ENCODE measurements at places on chromosomes 6 and 20.
A peak's percentile ranks its signal among the peaks of the same experiment; 100 is the strongest.

DNA sequence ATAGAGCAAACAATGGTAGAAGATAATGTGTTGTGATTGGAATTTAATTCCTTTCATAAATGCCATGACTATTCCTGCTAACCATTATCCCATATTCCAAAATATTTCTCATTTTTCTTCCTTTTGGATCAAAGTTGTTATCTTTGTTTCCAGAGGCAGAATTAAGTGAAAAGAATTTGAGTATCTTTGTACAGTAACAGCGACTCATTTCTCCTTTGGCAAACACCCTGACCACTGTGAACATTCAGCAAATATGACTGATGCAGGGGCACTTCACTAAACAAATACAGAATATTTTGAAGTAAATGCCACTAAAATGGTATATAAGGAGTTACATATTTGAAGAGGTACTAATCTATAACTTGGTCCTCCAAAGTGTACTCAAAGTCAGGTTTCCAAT, 105.0 kb upstream of the LAMP5 start:
- DNase-seq, result no peak

- no peak for DNase-seq
Measured at GRCh38 chr6:131761060-131761761, 46.6 kb upstream of the ENPP1 start.

GRCh38 chr20:19212821-19213502, 520 bp downstream of the SLC24A3 start:
- peak; percentile 45 for DNase-seq

DNA sequence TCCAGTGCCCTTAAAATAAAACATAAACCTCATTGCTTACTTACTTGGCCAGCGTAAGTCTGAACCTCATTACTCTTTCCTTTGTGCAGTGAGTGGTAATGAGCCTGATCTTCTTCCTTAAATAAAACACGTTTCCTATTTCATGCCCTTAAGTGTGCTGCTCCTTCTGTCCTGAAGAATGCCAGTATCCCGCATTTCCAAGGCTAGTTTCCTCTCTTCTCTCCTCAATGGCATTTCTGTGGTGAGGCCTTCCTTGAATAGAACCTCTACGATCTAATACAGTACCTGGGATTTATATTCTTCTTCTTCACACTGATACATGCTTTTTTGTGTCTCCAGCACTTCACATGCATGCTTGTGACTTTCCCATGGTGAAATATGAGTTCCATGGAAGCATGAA, 523.4 kb upstream of the CDH4 start:
- DNase-seq, result no peak

- no peak for DNase-seq
Measured at GRCh38 chr6:38988736-38989449, 59.7 kb upstream of the GLP1R start.

GRCh38 chr6:126437205-126437604, 97.3 kb downstream of the CENPW start:
- DNase-seq, result no peak

GRCh38 chr6:104421650-104422049, 438.1 kb downstream of the HACE1 start:
- no peak for DNase-seq

GRCh38 chr6:139173172-139173571, 38.3 kb downstream of the HECA start:
- DNase-seq, result no peak

- no peak for DNase-seq
Measured at GRCh38 chr6:44549516-44549915, 162.0 kb downstream of the CDC5L start.

Data from NCI-H1930 (cell line).